Astrocyte (in vitro differentiated cells and primary cell): ENCODE measurements at places on chromosomes 11 and 22.

- no peak for DNase-seq
These were observed 24.9 kb downstream of the CD44 start for GRCh38 chr11:35163702-35164496.

DNA sequence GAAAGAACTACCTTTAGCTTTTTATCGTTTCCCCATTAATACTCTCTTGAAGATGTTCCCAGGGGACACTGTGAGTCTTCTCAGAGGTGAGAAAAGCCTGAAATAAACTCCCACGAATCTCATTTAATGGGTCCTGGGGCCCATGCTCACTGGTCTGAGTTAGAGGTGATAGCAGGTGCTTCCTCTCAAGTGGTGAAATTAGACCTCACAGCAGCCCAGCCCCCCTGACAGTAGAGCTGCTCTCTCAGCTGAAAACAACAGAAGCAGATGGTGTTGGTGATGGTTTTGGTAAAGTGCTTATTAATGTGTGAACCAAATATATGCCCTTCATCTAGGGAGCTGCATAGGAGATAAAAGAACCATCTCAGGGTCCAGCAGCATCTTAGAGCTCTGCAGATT lies 76.8 kb upstream of the VPREB1 start:
- DNase-seq: no peak

GRCh38 chr11:13784855-13785254 lies 116.4 kb downstream of the FAR1 start:
- DNase-seq: no peak

DNA sequence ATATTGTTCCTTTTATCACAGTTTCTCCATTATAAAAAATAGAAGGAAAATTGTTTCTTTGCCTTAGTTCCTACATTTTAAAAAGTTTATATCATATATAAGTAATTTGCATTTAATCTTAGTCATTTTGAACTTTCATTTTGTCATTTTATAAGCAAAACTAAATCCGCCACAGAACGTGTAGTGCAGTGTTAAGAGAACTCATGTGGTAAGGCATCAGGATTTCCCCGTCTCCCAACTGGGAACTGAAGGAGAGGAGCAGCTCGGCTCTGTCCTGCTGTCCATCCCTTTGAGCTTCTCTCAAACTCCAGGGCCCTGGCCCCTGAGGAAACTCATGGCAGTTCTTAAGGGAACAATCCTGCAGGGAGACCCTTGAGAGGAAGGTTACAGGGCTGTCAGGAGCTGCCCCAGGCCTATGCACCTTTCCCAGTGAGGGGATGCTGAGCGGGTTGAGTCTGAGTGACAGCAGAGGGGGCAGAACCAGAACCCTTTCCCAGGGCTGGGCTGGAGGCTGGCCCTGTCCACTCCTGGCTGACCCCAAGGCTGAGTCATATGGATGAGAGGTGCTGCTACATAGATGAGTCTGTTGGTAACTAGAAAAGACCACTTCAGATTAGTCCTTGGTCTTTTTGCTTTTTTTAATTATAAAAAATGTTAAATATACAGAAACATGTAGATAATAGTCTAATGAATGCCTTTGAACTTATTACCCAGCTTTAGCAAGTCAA lies 333.1 kb downstream of the TBC1D22A start:
- peak; percentile 53 for DNase-seq
